ENCODE measurements at places on chromosomes 4 and X. TPM values are rescaled to one million over a fixed set of nuclear protein-coding genes. Genes with fewer than 3 reads are reported as not detected.

DNA sequence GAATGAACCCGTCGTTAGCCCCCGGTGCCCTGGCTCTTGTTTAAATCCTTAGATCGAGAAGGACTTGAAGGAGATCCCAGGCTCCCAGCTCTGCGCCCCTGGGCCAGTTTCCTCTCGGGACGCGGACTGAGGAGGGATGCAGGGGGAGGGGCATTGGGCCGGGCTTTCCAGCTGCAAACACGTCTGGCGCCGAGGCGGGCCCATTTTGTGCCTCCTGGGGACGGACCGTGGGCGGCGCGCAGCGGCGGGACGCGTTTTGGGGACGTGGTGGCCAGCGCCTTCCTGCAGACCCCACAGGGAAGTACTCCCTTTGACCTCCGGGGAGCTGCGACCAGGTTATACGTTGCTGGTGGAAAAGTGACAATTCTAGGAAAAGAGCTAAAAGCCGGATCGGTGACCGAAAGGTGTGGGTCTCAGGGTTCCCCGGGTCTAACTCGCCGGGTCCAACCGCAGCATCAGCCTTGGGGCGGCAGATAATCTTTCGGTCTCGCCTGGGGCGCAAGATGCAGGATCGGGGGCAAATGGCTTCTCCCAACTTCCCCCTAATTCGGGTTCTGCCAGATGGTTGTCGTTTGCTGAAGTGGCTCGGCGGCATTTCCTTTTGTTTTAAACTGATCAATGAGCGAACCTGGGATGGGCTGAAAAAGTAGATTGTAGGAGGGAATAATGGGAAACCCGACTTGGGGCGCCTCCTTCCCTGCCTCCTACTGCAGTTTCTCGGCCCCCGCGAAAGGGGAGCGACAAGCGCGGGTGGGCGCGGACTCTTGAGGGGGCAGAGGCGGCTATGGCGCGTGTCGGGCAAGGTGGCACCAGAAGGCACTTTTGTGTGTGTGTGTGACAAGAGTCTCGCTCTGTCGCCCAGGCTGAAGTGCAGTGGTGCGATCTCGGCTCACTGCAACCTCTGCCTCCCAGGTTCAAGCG is 2.9 kb downstream of the PDGFRA start:
- no peaks in the 10 kb centered on the region for H3K36me3 ChIP-seq
- no peak overlapping the region for H3K4me3 ChIP-seq
- H3K4me1 ChIP-seq = peaks cover 41% of the 10 kb centered on the region
- no peak overlapping the region for H3K27ac ChIP-seq
- DNase-seq = no peak

DNA sequence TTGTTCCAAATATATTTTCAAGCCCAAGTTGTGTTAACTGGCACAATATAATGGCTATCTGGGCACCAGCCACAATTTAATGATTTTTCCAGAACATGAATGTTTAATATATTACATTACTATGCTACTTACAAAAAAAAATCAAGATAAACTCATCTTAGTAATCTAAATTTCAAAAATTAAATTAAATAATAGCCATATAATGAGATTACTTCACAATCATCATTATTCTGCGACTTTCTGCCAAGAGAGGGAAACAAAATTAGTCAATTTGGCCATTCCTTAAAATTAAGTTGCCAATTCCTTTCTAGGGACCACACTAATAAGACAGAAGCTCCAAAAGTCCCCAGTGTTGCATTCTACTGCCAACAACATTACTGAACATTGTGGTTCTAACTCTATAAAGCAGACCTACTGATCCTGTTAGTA is 7.5 kb downstream of the NEK1 start:
- no peak overlapping the region for H3K4me3 ChIP-seq
- peaks cover 12% of the 10 kb centered on the region for H3K36me3 ChIP-seq
- no peak for DNase-seq
- no peak overlapping the region for H3K27ac ChIP-seq
- peaks cover 25% of the 10 kb centered on the region for H3K4me1 ChIP-seq

DNA sequence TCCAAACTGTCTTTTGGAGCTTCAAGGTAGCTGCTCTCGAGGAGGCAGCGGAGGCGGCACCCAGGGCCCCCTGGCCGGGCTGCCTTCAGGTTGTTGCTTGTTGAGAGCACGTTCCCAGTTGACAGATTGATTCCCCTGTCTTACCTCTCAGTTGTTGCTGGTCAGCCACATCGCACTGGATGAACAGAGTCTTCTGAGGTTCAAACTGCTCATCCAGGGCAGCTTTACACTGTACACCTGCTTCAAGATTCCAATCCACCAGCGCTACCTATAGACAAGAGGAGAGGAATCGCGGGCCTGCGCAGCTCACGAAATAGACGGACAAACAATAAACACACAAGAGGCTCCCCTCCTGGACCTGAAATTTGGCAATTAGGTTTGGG is 497 bp downstream of the HPGD start:
- peaks cover 13% of the 10 kb centered on the region for H3K4me1 ChIP-seq
- peak overlapping the region; percentile 68 for H3K4me3 ChIP-seq
- H3K27me3 ChIP-seq = peaks cover 35% of the 10 kb centered on the region
- H3K27ac ChIP-seq = peak overlapping the region; percentile 46
- peak; percentile 25 for DNase-seq

DNA sequence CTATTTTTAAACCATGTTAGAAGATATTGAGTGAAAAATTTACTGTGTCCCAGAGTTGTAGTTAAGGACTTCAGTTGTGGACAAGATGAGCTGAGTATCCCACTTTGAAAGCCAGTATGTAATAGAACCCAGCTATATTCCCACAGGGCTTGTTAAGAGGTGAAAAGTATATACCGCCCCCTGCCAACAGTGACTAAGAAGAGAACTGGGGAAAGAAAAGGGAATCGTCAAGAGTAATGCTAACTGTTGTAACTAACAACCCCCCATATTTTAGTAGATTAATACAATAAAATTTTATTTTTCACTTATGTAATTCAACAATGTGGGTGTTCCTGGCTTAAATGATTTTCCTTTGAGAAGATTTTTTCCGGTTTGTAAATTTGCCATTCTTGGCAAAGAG is 250.4 kb upstream of the GIMD1 start:
- H3K27ac ChIP-seq = no peak overlapping the region
- no peaks in the 10 kb centered on the region for H3K4me1 ChIP-seq
- H3K36me3 ChIP-seq = no peaks in the 10 kb centered on the region
- H3K4me3 ChIP-seq = no peak overlapping the region

DNA sequence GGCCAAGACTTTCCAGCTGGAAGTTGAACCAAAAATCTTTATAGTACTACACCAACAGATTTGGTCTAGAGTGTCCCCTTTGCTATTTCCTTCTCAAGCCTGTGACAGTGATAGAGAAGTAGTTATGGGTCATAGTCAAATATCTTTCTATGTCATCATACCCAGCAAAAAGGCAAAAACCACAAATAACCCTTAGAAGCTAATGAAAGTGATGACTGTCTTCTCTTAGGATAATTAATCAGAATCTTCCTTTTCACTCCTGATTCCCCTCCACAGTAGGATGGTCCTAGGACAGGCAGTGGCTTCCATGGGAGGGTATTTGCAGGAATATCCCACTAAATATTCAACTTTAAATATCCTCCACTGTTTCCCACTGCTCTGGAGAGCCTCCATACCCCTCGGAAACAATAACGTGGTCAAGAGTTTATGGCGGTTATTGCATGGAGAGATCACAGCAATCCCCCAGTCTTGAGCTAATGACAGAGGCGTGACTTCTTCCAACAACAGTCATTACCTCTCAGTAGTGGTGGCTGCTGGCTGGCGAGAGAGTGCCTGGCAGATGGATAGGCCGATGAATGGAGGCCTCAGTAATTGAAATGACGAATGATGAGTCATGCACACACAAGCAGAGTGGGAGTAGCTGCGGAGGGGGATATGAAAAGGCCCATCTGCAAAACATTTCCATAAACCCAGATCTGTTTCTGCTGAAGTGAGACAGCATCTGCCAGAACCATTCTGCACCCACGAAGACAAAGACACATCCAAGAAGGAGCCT is 154.9 kb downstream of the STK32B start:
- H3K4me3 ChIP-seq = no peak overlapping the region
- no peaks in the 10 kb centered on the region for H3K4me1 ChIP-seq
- H3K36me3 ChIP-seq = no peaks in the 10 kb centered on the region
- H3K27me3 ChIP-seq = no peaks in the 10 kb centered on the region

GRCh38 chr4:84263415-84263814 is 235.7 kb downstream of the NKX6-1 start:
- no peaks in the 10 kb centered on the region for H3K4me1 ChIP-seq
- DNase-seq = no peak
- no peak overlapping the region for H3K4me3 ChIP-seq
- H3K27me3 ChIP-seq = no peaks in the 10 kb centered on the region
- H3K36me3 ChIP-seq = peaks cover 2% of the 10 kb centered on the region

GRCh38 chr4:87445964-87446363 is 23.6 kb downstream of the NUDT9 start:
- H3K4me1 ChIP-seq = no peaks in the 10 kb centered on the region
- H3K27ac ChIP-seq = no peak overlapping the region
- peaks cover 27% of the 10 kb centered on the region for H3K36me3 ChIP-seq
- no peak for DNase-seq

DNA sequence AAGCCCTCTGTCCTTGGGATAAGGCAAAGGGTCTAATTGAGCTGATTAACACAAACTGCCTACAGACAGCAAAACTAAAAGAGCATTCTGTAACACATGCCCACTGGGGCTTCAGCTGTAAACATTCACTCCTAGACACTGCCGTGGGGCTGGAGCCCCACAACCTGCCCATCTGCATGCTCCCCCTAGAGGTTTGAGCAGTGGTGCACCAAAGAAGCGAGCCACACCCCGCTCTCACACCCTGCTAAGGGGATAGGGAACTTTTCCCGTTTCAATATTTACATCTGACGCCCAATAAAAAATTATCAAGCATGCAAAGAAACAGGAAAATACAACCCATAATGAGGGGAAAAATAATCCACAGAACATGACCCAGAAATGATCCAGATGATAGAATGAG is 46.9 kb upstream of the HSD17B10 start:
- no peaks in the 10 kb centered on the region for H3K4me1 ChIP-seq
- H3K27me3 ChIP-seq = no peaks in the 10 kb centered on the region
- DNase-seq = peak; percentile 7
- no peak overlapping the region for H3K27ac ChIP-seq
- H3K36me3 ChIP-seq = no peaks in the 10 kb centered on the region

MECP2 gene
- total RNA-seq = 47.1 TPM

FNIP2 gene
- 11.3 TPM for total RNA-seq

TMEM35A gene
- total RNA-seq = not detected

TMPRSS11D gene
- not detected for total RNA-seq

ETNPPL gene
- total RNA-seq = not detected

RBMX2 gene
- 32.3 TPM for total RNA-seq
